ENCODE measurements at places on chromosomes 4 and X.

- no peak for DNase-seq
Observed at GRCh38 chrX:22296871-22297270, 24.2 kb downstream of the CBLL2 start.

DNA sequence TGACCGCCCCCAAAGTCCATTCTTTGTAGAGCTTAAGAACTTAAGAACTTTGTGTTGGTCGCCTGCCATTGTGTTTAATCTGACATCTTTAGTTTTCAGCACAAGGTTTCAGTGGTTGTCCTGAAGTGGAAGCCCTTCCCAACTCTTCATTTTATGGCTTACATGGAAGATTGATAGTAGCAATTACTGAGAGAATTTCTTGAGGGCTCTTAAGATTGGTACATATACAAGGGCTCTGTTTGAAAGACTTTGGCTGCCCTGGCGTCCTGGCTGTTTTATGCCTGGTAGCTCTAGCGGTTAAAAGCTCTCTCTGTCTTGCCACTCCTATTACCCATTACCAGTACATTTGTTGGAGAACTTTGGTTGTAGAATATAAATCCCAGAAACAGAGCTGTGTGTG lies 75.0 kb downstream of the KDM6A start:
- no peak for DNase-seq

- no peak for DNase-seq
Observed at GRCh38 chrX:151970027-151970426, 4.4 kb downstream of the GABRE start.

DNA sequence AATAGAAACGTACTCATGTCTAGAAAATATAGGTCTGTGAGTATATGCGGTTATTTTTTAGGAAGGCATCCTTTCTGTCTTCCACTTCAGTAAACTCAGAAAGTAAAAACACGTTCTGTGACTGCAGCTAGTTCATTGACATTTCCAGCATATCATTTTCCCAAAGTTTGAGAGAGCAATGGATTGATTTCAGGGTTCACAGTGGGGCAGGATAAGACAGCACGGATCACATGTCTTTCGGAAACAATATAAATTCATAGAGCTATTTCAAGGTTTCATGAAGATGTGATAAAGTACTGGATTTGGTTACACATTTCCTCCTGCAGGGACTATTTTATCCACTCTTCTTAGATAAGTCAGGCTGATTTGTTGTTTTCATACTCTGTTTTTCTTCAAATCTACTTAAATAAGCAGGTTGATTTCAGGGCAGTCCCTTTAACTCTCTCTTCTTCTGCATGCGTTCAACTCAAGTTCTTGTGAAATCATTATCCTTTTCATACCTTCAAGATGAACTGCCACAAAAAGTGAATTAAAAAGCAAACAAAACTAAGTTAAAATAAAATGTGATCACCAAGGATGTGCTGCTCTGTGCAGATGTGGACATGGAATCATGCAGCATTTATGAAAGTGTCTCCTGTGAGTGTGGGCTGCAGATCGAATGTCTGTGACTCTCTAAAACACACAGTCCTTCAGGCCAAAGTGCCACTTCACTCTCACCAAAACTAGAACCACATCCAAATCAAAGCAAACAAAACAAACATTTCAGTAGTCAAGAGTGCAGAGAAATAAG lies 187.7 kb downstream of the UNC5C start:
- DNase-seq: no peak

DNA sequence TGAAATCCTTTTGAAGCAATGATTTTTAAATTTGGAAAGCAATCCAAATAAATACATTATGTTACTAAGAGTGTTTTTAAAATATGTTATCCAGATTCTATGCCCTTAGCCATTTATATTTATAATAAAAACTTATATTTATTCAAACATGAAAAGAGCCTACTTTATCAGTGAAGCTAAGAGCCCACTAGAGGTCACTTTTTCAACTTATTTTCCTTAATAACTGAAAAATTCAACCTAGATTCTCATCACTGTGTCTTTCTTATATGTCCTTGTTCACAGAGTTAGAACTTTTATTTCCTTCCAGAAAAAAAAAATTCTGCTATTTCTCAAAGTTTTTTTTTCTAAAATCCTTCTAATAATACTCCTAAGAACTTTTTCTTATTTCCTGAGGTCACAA lies 23.9 kb downstream of the PRDM8 start:
- DNase-seq: no peak

- no peak for DNase-seq
Observed at GRCh38 chr4:63296773-63297172, 1112.5 kb downstream of the TECRL start.

- no peak for DNase-seq
Observed at GRCh38 chrX:128599632-128600031, 547.4 kb upstream of the ACTRT1 start.

DNA sequence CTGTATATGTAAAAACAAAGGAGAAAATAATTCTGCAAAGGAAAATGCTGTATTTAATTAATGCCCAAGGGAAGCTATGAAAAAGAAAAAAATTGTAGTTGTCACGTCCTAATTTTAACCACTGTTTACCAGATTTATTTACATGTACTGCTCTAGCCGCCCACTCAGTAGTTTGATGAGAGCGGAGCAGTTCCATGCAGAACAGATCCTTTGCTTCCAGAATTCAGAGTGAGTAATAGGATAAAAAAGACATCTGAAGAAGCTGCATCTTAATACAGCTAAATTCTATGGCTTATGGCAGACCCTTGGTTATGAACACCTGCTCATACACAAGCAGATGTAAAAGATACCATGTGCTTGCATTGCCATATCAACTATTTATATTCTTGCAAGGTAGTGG lies 287.0 kb downstream of the GASK1B start:
- no peak for DNase-seq

GRCh38 chr4:183873409-183874185 lies 31.5 kb upstream of the STOX2 start:
- no peak for DNase-seq

DNA sequence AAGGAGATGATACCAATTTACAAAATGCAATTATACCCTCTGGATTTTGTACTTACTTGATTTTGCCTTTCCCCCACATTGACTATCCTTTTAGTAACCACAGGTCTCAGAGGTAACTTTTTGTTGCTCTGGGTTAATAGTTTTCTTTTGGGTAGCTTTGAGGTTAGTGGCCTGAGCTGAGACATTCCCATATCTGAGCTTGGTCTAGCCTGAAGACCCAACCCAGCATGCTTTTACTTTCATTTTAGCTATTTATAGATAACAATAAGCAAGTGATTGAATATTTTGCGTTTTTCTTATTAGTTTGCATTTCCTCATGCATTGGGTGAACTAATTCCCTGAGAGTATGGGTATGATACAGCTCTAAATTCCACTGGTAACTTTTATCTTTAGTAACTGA lies 11.8 kb downstream of the HTN1 start:
- no peak for DNase-seq

GRCh38 chrX:149248073-149248625 lies 257.0 kb downstream of the IDS start:
- DNase-seq: no peak

- DNase-seq: no peak
Observed at GRCh38 chrX:130531066-130531465, 129.3 kb downstream of the RBMX2 start.

- DNase-seq: no peak
Observed at GRCh38 chrX:716136-716535, 85.5 kb downstream of the SHOX start.

All from stimulated activated CD4-positive, alpha-beta T cell treated with anti-CD3 and anti-CD28 coated beads, TNF-alpha, amount 100 ng/mL, for 4 hours (primary cell).